ENCODE measurements at places on chromosomes 12 and 14.

DNA sequence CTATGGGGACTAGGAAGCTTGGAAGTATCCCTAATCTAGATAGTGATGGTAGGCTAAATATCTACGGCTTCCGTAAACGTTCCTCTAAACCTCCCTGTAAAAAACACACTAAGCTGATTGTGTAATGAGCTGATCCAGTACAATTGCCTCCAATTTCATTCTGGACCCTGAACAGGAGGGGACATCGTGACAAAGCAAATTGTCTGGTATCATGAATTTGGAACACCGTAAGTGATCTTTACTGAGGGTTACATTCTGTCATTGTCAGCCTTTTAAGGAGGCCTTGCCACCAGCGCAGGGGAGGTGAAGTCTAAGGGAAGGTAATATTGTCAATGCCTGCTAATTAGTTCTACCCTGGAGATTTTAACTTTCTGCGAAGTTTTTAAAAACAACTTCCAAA lies 487 bp upstream of the MGST1 start:
- DNase-seq, result no peak

GRCh38 chr14:95208598-95208997 lies 51.3 kb upstream of the DICER1 start:
- no peak for DNase-seq

GRCh38 chr12:84638811-84639368 lies 273.7 kb downstream of the SLC6A15 start:
- no peak for DNase-seq

- no peak for DNase-seq
Measured at GRCh38 chr14:37602605-37603453, 7.4 kb downstream of the TTC6 start.

DNA sequence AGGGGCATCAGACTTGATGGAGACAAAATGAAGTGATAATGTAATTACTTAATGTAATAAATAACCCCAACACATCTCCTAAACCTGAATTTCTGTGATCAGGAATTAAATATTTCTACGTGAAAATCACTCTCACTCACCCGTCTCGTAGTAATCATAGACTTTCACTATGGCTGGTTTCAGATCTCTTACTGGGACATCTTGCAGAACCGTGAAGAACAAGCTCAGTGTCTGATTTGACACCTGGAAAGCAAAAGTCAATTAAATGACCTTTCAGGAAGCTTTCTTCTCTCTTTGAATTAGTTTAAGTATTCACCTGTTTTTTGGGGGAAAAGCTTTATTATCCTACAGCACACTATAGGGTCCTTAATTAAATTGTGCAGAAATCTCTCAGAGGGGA lies 47.1 kb downstream of the A2M start:
- no peak for DNase-seq
